ENCODE measurements at places on chromosomes 2 and 18.

DNA sequence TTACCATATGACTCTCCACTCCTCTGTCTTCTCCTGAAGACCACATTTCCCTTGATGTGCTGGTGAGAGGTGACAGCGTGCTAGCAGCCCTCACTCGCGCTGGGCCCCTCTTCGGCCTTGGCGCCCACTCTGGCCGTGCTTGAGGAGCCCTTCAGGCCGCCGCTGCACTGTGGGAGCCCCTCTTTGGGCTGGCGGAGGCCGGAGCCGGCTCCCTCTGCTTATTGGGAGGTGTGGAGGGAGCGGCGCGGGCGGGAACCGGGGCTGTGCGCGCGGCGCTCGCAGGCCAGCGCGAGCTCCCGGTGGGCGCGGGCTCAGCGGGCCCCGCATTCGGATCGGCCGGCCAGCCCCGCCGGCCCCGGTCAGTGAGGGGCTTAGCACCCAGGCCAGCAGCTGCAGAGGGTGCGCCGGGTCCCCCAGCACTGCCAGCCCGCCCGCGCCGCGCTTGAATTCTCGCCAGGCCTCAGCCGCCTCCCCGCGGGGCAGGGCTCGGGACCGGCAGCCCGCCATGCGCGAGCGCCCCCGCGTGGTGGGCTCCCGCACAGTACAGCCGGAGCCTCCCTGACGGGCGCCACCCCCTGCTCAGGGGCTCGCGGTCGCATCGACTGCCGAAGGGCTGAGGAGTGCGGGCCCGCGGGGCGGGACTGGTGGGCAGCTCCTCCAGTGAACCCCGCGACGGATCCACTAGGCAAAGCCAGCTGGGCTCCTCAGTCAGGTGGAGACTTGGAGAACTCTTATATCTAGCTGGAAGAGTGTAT lies 246.6 kb upstream of the REG3G start:
- no peak for DNase-seq

DNA sequence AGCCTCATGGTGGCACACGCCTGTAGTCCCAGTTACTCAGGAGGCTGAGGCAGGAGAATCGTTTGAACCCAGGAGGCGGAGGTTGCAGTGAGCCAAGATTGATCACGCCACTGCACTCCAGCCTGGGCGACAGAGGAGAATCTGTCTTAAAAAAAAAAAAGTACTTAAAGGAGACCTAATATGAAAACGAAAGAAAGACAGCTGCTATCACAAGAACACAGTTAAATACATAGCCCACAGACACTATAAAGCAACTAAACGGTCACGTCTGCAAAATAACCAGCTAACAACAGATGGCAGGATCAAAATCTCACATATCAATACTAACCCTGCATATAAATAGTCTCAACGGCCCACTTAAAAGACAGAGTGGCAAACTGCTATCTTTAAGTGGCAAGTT lies 43.9 kb upstream of the TACR1 start:
- DNase-seq = no peak

DNA sequence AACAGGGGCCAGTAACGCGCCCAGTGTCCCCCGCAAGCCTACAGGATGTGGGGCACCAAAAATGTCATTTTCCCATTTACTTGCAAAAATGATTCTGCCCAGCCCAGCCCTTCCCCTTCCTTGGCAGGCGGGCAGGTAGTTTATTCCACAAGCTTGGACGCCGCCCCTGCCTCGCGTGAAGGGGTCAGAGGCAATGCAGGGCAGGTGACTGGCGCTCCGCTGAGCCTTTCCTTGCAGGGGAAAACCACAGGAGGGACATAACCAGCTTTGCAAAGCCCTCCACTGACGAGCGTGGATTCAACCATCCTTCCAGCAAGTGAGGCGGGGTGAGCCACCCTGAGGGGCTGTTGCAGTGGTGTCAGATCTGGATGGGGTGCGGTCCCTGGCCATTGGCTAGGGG lies 5.3 kb downstream of the MAB21L4 start:
- DNase-seq = no peak

DNA sequence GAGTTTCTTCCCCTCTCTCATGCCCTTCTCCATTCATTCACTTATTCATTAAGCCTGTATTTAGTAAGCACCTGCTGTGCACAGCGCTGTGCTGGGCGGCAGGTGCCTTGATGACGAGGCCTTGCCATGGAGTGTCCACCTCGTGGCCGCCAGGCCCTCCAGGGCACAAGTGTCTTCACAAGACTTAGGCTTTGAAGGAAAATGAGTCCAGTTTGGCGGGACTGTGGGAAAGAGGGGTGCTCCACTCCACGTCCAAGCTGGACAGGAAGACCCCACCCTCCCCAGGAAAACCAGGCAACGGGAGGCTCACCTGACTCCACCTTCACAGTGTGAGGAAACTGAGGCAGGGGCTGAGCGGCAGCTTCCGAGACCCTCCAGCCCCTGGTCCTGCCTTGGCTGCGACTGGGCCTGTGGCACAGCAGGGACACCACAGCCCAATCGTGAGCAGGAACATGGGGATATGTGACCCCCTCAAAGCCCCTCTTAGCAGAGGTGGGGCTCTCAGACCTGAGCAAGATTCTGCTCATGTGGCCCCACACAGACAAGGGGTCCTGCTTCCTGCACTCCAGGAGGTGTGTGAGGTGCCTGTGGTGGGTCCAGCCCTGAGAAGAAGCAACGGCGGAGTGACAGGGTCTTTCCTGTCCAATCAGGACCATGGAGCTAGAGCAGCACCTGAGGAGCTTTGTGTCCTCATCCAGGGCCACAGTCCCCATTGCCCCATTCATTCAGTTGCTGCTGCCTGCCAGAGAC lies 110.3 kb upstream of the ODC1 start:
- DNase-seq = no peak

DNA sequence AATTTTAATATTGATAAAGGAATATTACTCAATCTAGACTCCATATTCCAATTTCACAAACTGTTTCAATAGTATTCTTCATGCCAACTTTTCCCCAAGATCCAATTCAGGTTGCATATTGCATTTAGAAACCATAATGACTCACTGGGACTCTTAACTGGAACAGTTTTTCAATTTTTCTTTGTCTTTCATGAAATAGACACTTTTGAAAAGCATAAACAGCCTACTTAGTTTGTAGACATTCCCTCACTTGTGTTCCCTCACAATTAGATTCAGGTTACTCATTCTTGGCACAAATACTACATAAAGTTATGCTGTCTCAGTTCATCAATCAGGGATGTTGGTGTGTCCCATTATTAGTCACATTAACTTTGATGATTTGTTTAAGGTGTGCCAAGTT lies 1768.4 kb upstream of the PIK3C3 start:
- DNase-seq = no peak

DNA sequence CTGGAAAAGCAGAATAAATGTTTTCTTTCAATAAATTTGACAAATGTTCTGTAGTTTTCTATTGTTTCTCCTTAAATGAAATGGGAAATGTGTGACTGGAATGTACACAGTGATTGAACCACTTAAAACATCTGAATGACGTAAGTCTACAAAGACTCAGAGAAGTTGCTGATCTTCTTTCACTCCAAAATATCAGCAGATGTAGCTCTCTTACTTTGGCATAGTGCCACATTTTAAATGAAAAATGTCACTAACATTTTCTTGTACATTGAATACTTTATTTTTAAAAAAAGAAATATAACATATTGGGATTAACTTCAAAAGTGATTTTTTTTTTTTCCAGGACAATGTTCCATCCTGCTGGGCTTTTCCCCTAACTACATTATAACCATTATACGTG lies 565.6 kb downstream of the TMEM182 start:
- no peak for DNase-seq

- DNase-seq = peak; percentile 16
Measured at GRCh38 chr2:241507430-241508239, 749 bp downstream of the STK25 start.

GRCh38 chr2:144322379-144322778 lies 197.5 kb downstream of the ZEB2 start:
- DNase-seq = no peak

DNA sequence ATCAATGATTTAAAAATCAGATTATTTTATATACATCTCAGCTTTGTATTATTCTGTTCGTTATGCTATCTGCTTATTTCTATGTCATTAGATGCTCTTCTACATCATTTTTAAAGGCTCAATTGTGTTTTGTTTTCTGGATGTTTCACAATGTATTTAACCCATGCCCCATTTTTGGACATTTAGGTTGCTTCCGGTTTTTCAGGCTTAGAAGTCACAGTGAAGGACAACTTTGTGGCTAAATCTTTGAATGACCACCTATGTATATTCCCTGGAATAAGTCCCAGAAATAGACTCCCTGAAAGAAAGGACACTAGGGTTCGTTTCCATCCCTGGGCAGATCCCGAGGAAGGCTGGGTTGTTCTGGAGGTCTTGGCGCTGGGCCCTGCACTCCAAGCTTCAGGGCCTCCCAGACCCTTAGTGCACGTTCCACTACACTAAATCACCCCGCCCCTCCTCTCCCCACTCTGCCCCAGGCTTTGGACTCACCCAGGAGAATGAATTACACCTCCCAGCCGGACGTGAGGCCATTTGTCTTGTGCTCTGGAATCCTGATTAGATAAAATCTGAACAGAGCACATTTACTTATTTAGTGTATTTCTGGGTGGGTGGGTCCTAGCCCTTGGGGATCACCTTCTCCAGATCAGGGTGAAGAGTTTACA lies 188.2 kb downstream of the ZFP36L2 start:
- DNase-seq = no peak

GRCh38 chr2:70716951-70717350 lies 51.0 kb downstream of the ADD2 start:
- DNase-seq = no peak

DNA sequence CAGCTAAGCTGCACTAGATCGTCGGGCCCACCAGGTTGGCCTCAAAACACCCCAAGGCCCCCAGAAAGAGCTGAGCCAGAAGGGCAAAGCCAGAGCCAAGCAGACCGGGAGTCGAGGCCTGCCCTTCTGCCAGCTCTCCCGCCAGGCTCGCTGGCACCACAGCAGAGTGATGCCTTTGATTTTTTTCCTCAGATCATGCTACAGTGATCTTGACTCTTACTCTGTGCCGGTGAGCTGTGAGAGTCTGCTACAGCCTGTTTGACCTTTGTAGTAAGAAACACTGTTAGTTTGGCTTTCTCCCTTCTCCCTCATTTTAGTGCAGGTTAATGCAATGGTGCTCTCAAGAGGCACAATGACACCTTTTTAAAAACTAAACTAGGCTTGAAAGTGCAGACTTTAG lies 97.8 kb downstream of the ESCO1 start:
- DNase-seq = no peak

GRCh38 chr2:234259440-234259839 lies 208.9 kb downstream of the SPP2 start:
- no peak for DNase-seq

DNA sequence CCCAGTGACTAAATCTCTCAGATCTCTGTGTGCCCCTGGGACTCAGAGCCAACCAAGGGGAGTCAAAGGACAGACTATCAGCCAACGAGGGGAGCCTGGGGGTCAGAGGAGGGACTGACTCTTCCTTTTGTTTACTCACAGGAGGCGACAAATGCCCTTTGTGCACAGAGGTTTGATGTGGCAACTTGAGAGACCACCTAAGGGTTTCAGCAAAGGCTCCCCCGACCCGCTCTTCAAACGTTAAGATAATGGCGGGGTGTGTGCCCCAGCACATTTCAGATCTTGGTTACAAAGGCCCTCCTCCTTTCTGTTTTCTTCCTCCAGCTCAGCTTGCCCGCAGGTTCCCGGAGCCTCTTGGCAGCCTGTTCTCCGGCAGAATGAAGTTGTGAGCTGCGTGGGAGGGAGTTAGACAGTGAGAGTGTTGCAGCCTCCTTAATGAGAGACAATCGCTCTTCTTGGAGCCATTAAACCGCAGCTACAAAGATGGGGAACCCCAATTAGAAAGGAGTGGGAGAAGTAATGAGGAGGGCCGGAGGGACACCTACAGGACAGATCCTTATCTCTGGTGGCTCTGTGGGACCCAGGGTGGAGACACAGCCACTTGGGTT lies 76.2 kb downstream of the KIAA2012 start:
- no peak for DNase-seq

DNA sequence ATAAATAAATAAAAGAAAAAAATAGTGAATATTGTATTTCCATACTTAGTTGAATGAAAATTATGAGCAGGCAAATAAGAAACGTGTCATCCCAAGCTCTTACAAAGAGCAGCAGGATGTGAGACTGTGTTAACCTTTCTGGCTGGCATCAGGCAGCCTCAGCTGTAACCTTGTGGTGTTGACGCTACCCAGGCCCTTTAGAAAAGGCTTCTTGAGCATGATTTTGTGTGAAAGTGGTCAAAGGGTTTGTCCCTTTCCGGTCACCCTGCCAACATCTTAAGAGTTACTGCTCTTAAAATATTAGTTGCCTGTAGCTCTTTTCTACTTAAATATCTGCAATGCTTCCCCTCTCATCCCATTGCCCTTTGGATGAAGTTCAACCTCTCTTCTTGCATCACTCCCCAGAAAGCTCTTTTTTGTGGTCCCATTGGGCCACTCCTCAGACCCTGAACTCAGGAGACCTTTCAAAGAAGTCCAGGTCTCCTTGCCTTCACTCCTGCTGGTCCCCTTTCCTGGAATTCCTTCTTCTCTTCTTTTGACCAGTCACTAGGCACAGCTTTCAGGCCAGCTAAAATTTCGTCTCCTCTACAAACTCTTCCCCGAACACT lies 35.0 kb downstream of the RHOB start:
- DNase-seq = no peak

GRCh38 chr2:24107-24506 lies 22.2 kb downstream of the FAM110C start:
- DNase-seq = no peak

Data from activated effector memory CD4-positive, alpha-beta T cell treated with Interleukin-2 at 50 U/mL for 16 hours (primary cell).